ENCODE measurements at places on chromosomes 3 and 15.
A peak's percentile ranks its signal among the peaks of the same experiment; 100 is the strongest.

- DNase-seq, result no peak
Observed at GRCh38 chr3:188754267-188754666, 417.5 kb upstream of the TPRG1 start.

- no peak for DNase-seq
Observed at GRCh38 chr3:157069406-157069805, 90.5 kb downstream of the CCNL1 start.

DNA sequence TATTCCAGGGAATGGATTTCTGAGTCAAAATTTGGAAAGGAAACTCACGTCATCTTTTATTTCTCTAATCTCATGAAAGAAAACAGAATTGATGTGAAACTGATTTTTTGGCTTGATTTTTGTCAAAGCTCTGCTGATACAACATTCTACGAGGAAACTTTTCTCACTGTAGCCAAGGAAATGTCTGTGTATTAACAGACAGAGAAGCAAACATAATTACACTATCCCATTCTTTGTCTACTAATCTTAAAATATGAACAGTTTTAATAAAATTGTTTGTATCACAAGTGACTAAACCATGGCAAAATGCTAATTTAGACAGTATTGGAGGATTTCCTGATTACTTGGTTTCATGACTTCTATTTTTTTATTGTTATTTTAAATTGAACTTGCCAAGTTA, 1437.0 kb downstream of the OTOL1 start:
- DNase-seq, result no peak

DNA sequence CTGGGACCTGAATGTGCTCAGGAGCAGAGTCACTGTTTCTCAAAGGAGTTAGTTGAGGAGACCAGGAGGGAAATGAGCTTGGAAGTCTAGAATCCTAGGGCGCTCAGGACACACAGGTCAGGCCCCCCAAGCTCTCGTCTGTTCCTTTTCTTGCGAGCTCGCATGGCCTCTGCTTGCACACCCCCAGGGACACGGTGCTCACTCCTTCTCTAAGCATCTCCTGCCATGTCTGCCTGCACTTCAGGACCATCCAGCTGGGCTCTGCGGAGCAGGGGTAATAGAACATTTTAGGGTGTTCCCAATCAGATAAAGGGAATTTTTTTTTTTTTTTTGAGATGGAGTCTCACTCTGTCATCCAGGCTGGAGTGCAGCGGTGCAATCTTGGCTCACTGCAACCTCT, 213.2 kb downstream of the XXYLT1 start:
- DNase-seq, result no peak

DNA sequence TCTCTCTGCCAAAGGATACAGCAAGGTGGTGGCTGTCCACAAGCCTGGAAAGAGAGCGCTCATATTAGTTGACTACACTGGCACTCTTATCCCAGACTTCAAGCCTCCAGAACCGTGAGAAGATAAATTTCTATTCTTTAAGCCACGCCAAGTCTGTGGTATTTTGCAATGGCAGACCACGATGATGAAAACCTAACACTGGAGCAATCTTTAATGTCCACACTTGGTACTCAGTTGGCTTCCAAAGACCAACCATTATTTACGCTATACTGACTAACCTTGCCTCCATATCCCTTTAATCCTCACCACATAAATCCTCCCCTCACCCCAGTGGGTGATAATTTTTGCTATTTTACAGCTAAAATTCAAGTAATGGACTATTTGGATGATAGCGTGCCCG, 16.9 kb upstream of the LACTB start:
- DNase-seq, result no peak

DNA sequence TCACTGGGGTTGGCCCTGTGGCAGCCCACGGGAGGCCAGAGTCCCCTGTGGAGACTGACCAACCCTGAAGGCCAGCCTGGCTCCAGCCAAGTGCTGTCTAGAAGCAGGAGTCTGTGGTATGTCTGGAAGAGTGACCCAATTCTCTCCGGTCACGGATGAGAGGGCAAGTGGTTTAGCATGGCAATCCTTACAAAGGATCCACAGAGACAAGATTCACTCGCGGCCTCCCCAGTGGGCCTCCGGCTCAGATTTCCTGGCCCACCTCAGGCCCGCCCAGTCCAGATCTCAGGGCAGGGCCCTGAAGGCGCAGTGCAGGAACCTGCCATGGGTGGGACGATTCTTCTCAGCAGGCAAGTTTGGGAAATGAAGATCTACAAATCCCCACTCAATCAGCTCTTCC, 5.0 kb upstream of the BCL2L10 start:
- DNase-seq, result no peak

GRCh38 chr15:25712192-25712960, 150.8 kb downstream of the ATP10A start:
- DNase-seq, result no peak

- DNase-seq, result no peak
Observed at GRCh38 chr3:168068346-168068745, 27.4 kb downstream of the GOLIM4 start.

DNA sequence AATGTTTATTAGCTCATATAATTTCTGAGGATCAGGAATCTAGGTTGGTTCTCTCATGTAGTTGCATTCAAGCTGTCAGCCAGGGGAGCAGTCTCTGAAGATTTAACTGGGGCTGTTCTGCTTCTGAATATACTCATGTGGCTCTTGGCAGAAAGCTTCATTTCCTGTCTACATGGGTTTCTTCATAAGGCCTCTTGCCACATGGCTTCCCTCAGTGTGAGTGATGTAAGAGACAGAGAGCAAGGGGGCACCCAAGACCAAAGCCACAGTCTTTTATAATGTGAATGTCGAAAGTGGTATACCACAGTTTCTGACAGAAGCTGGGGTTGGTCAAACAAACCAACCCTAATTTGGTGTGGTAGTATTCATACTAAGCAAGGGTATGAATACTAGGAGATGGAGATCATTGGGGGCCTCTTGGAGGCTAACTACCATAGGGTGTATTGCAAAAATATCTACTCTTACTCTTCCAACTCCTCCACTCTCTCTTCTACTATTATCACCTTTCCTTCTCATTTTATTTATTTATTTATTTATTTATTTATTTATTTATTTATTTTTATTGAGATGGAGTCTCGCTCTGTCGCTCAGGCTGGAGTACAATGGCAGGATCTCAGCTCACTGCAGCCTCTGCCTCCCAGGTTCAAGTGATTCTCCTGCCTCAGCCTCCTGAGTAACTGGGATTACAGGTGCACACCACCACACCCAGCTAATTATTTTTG, 123.8 kb downstream of the B3GALNT1 start:
- DNase-seq, result no peak

DNA sequence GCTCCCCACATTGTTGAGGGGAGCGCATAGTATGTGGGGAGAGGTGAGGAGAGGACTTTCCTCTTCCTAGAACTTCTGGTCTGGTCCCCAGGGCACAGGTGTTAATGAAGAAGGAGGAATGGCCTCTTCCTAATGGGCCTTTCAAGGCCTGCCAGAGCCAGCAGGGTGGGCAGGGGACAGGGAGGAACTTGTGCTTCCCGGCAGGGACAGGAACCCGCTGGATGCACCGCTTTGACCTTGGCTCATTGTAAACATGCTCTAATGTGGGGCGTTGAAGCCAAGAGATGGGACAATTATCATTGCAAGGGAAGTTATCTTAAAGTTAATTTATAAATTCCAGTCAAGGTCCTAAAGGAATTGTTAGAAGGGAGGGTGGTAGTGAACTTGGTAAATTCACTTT, 21.0 kb upstream of the CHRNB4 start:
- DNase-seq, result no peak

GRCh38 chr3:197942956-197943556, 6.9 kb upstream of the RPL35A start:
- DNase-seq, result peak; percentile 61

DNA sequence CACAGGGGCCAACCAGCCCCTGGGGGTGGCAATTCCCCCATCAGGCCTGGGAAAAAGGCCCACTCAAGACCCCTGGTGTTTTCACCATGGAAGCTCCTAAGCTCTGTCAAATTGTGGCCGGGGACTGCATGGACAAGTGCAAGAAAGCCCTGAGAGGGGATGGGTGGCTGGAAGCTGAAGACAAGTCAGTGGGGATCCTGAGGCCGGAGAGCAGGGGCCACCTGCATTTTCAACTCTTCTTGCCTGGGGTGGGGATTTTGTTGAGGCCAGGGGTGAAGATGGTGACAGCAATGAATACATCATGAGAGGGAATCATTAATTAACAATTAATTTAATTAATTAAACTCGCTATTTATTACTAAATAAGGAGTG, 33.9 kb downstream of the FEM1B start:
- no peak for DNase-seq

GRCh38 chr15:60869851-60870250, 359.3 kb downstream of the RORA start:
- DNase-seq, result no peak

DNA sequence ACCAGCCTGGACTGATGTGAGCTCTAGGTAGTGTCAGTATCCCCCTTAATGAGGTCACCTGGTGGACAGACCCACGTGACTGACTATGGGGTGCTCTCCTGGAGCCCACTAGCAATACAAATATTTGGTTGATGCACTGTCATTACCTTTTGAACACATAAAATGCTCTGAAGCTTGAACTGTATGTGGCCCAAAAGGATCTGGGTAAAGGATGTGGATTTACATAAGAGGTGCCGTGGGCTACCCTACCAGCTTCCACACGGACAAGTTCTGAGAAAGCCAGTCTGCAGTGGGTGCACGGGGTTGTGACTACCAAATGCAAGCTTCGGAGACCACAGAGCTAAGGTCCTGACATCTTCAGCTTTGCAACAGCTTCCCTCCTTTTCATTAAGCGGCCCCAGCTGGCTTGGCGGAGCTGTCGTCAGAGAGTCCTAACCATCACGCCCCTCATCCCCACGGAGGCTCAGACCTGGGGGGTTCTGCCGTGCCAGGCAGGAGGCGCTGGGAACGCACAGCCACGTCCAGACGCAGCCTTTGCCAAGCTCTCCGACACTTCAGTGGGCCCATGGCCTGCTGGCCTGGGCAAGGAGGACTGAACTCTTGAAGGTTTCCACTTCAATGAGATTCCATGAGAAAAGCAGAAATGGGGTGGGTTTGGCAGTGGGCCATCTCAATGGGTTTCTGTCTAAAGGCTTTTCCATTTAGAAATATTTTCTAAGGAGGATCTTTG, 228.3 kb downstream of the ADAMTS17 start:
- no peak for DNase-seq

DNA sequence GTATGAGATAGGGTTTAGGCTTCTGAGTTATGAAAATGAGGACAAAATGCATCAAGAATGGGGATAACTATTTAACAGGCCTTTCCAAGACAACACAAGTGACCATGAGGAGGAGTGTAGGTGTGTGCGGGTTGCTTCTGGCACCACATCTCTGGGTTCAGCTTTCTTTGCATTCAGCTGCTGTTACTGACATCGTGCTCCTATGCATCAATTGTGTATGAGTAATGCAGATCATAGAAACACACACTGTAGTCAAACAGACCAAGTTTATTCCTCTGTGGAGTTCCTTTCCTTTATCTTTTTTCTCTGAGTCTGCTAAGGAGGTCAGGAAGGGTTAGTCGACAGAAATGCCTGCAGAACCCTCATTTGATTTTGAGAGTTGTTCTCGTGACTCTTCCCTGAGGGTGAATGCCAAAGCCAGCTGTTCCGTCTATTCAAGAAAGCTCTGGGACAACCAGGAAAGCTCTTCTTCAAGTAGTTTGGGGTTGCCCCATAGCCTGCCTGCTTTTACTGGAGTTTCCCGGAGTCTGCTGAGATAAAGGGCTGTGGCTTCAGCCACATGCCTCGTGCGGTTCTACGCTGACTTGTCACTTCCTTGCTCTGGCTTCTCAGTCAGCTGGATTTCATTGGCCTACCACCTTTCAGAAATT, 136.7 kb upstream of the TLE3 start:
- DNase-seq, result no peak

- no peak for DNase-seq
Observed at GRCh38 chr15:77688266-77688665, 55.6 kb upstream of the LINGO1 start.

- DNase-seq, result no peak
Observed at GRCh38 chr3:123859177-123859576, 25.0 kb downstream of the MYLK start.

GRCh38 chr15:45456212-45457106, 66.1 kb downstream of the SLC30A4 start:
- DNase-seq, result peak; percentile 37

DNA sequence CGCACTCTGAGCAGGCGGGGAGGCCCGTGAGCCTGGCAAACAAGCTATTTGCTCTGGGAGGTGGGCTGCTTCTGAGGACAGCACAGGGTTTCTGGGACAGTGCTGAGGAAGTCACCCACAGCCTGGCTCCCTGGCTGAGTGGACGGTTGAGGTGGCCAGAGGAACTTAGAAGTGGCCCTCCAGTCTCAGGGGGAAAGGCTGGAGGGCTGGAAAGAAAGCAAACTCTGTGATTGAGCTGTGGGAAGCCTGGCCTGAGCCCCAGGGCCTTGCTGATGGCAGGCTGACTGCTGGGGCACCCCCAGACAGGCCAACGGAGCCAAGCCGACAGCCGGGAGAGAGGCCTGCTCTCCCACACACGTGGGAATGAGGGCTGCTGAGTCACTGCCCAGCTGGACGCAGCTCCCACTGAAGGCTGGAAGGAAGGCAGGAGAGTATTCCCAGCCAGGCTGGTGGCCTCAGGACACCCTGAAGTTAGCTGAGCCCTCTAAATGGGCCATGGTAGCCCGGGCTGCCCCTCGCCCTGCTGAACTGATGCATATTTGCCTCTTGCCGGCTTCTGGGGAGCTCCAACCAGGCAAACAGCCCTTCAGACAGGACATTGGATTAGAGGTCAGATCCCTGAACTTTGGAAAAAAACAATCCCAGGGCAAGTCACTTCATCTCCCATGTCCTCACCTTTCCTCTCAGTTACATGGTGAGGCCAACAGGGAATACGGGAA, 98.0 kb upstream of the TLE3 start:
- DNase-seq, result no peak

DNA sequence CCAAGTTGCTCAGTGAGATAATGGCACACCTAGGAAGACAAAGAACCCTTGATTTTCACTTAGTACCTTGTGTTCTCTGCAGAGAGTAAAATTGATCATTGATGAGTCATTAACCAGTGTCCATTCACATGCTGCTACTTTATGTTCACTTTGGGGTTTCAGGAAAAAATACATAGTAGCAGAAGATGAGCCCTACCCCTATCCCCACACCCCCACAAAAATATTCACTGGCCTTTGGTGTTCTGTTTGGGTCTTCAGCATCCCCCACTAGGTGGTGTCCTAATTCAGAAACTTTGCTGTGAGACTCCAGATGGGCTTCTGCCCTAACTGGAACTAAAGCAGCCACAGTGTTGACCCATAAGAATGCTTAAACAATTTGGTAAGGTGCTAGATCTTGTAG, 178.8 kb downstream of the KLHL25 start:
- DNase-seq, result peak; percentile 15

- DNase-seq, result no peak
Observed at GRCh38 chr15:71066983-71067382, 48.3 kb upstream of the THSD4 start.

All from hematopoietic multipotent progenitor cell treated with erythropoietin and hydrocortisone succinate and interleukin-3 and kit ligand, for 17 days (in vitro differentiated cells).